ENCODE measurements at places on chromosomes 3 and 15. TPM values are rescaled to one million over a fixed set of nuclear protein-coding genes. Genes with fewer than 3 reads are reported as not detected.

Gene FAN1
- total RNA-seq: 16.9 TPM

Gene TNFAIP8L3
- total RNA-seq: 6.2 TPM

- no peak overlapping the region for H3K4me3 ChIP-seq
- H3K36me3 ChIP-seq: no peaks in the 10 kb centered on the region
- H3K27ac ChIP-seq: no peak overlapping the region
- DNase-seq: peak; percentile 2
Measured at GRCh38 chr3:126124896-126125295, 41.0 kb upstream of the SLC41A3 start.

Gene TUBGCP4
- total RNA-seq: 14.3 TPM

Gene C3orf33
- 5.6 TPM for total RNA-seq

Gene TRIM42
- total RNA-seq: not detected

- peak overlapping the region; percentile 99 for H3K27ac ChIP-seq
- H3K4me3 ChIP-seq: peak overlapping the region; percentile 76
- peaks cover 16% of the 10 kb centered on the region for H3K4me1 ChIP-seq
- H3K27me3 ChIP-seq: no peaks in the 10 kb centered on the region
Measured at GRCh38 chr3:107430996-107431245, 53.7 kb downstream of the CCDC54 start.

DNA sequence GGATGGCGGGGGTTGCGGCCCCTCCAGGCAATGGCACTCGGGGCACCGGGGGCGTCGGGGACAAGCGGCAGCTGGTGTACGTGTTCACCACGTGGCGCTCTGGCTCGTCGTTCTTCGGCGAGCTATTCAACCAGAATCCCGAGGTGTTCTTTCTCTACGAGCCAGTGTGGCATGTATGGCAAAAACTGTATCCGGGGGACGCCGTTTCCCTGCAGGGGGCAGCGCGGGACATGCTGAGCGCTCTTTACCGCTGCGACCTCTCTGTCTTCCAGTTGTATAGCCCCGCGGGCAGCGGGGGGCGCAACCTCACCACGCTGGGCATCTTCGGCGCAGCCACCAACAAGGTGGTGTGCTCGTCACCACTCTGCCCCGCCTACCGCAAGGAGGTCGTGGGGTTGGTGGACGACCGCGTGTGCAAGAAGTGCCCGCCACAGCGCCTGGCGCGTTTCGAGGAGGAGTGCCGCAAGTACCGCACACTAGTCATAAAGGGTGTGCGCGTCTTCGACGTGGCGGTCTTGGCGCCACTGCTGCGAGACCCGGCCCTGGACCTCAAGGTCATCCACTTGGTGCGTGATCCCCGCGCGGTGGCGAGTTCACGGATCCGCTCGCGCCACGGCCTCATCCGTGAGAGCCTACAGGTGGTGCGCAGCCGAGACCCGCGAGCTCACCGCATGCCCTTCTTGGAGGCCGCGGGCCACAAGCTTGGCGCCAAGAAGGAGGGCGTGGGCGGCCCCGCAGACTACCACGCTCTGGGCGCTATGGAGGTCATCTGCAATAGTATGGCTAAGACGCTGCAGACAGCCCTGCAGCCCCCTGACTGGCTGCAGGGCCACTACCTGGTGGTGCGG lies 1.9 kb downstream of the CHST2 start:
- no peaks in the 10 kb centered on the region for H3K4me1 ChIP-seq
- H3K36me3 ChIP-seq: no peaks in the 10 kb centered on the region
- H3K27ac ChIP-seq: no peak overlapping the region
- peak; percentile 71 for DNase-seq

All from heart right ventricle (tissue), 16 donors.